ENCODE measurements at places on chromosomes 7 and 10.

GRCh38 chr7:120553491-120553890 is 280.5 kb downstream of the KCND2 start:
- DNase-seq = no peak

DNA sequence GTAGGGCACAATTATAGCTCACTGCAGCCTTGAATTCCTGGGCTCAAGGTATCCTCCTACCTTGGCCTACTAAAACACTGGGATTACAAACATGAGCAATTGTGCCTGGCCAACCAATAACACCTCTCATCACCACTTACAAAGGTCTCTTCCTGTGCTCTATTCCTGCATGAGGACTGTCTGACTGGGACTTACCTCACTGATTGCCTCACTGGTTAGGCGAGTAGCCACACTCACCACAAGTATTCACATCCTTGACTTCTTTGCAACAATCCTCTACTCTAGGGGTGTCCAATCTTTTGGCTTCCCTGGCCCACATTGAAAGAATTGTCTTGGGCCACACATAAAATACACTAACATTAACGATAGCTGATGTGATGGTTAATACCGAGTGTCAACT is 22.6 kb upstream of the PDIA4 start:
- DNase-seq = no peak

- no peak for DNase-seq
Measured at GRCh38 chr10:404346-404745, 269.1 kb downstream of the ZMYND11 start.

- DNase-seq = no peak
Measured at GRCh38 chr10:129334266-129334665, 132.8 kb upstream of the MGMT start.

GRCh38 chr10:77939561-77940001 is 13.0 kb upstream of the DLG5 start:
- no peak for DNase-seq

DNA sequence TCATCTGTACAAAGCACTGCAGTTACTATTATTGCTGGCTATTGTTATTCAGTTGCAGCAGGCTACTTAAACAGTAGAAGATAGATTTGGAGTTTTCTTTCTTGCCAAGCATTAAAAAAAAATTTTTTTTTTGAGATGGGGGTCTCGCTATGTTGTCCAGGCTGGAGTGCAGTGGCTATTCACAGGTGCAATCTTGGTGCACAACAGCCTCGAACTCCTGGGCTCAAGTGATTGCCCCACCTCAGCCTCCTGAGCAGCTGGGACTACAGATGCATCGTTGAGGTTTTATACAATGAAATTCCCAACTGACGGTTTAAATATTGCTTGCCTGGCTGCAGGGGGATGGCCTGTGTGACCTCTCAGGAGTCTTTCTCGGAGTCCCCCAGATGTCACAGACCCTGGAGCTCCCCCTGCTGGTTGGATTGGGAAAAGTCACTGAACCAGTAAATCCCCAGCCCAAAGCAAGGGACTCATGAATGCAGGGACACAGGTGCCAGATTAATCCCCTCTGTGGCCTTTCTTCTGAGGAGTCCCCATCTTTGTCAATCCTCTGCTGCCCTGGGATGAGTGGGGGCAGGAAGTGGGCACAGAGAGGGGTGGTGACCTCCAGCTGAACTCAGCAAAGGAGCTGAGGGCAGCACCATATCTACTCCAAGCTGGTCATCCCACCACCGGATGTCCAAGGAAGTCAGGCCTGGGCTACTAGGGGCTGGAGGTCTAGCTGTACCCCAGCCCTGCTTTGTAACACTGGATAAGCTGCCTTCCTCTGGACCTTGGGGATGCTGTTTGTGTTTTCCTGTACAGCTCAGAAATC is 149.6 kb downstream of the C10orf105 start:
- DNase-seq = peak; percentile 54

GRCh38 chr7:4111166-4111565 is 570.9 kb upstream of the FOXK1 start:
- no peak for DNase-seq

GRCh38 chr10:128050936-128051335 is 75.3 kb downstream of the MKI67 start:
- no peak for DNase-seq

GRCh38 chr7:2403718-2404648 is 572 bp downstream of the CHST12 start:
- DNase-seq = no peak

GRCh38 chr10:109178591-109178990 is 744.7 kb downstream of the XPNPEP1 start:
- no peak for DNase-seq

- peak; percentile 45 for DNase-seq
Measured at GRCh38 chr7:139972029-139972428, 90.7 kb downstream of the PARP12 start.

Data from iPS DF 6.9 (cell line).